Stimulated activated CD4-positive, alpha-beta T cell treated with anti-CD3 and anti-CD28 coated beads, Interleukin-1b, Interleukin-23, amount 100 ng/mL, for 1 hour (primary cell): ENCODE measurements at places on chromosomes 11 and 22.

GRCh38 chr11:19366992-19367709 lies 126.4 kb upstream of the E2F8 start:
- no peak for DNase-seq

- no peak for DNase-seq
Measured at GRCh38 chr22:49354516-49355210, 473.0 kb downstream of the BRD1 start.

DNA sequence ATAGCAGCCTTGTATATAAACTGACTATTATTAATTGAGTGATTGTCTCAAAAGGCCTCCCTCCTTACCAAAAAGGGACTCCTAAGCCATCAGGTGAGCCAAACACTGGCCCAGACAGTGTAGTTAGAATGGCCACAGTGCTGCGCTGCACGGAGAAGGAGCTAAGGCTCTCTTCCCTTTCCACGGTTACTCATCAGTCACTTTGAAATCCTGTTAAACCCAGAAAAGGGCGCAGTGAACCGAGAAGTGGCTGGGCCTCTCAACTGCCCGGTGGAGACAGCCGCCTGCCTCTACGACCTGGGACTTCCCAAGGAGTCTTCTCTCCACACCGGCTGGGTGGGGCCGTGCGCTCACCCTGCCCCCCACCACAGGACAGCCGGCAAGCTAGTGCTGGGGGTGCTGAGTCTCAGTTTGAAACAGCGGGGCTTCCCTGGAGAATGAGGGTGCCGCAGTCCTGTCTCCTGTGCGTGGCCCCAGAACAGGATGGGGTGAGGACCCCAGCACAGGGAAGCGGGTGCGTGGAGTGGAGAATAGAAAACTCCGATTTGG lies 1.3 kb downstream of the MYH9 start:
- no peak for DNase-seq

DNA sequence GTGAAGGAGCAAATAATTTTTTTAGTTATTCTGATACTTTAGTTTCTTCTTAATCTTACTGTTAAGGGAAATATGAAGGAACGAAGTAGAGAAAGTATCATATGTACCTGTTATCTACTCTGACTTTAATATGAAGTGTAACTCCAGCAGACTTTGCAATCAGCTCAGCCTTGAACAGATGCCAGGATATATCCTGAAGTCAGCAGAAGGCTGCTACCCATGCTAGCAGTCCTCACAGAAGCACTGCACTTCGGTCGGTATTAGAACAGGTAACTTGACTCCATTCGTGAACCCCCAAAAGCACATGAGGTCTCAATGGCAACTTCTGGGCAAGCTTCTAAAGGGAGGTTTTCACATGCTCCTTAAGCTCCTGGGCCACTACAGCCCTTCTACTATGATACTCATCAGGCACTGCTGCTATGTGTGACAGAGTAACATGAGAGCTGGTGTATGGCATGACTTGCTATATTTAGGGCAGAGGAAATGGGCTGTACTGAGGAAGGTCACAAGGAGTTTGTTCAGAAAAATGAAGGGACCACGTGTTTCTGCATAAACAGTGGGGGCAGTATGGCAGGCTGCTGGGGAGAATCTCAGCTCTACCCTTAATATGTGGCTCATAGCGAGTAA lies 344.1 kb downstream of the SOX6 start:
- no peak for DNase-seq

DNA sequence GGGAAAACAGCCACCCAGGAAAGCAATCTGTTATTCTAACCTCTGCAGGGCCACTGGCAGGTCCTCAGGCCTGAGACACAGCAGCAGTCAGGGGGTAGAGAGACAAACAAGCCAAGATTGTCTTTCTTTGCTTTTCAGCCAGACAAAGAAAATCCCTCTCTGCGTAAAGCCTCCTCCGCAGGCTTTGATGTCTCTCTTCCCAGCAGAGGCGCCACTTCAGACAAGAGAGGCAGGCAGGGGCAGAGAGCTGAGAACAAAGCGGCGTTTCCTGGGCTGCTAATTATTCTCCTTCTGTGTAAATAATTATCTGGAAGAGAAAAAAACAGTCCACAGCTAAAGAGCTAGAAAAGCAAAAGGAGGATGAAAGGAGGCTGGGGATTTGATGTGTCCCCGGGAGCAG lies 102.7 kb upstream of the SEZ6L start:
- no peak for DNase-seq

- DNase-seq: no peak
Measured at GRCh38 chr22:24144778-24145085, 36.6 kb upstream of the SUSD2 start.
